Testis (tissue), 5 donors: ENCODE measurements at places on chromosomes 3 and 15.

DNA sequence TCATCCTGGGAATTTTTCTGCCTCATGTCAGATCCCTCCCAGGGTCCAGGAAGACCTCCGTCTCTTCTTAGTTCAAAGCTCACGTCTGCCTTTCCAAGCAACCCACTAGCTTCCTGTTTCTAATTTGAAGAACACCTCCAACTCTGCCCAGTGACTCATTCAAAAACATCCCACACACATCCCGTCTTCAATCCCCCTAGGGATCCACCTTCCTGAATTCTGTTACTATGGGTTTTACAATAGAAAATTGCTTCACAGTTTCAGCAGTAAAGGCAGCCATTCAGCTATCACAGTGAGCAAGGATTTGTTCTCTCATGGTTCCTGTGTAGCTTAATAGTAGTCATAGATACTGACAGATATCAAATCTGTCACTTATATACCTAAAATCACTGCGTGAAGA is 308.3 kb upstream of the CCDC54 start:
- DNase-seq = no peak

DNA sequence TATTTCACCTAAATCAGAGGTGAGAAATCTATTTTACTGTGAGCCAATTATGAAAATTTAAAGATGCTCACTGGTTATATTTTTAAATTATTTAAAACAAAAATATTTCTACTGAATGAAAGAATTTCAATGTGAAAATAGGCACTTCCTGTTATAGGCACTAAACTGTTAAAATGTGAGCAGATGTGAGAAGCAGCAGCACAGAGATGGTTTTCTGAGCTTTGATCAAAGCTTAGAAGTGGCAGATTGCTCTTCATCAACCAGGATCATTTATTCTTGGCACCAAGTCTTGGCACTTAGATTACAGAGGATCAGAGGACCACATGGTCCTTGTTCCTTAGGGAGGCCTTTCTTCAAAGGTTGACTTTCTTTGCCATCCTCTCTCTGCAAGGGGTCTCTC is 18.0 kb upstream of the TSC22D2 start:
- DNase-seq = no peak

GRCh38 chr3:196378146-196378841 is 40.1 kb upstream of the TM4SF19 start:
- DNase-seq = no peak

- DNase-seq = no peak
Measured at GRCh38 chr15:38562278-38562677, 2.3 kb downstream of the RASGRP1 start.

- DNase-seq = no peak
Measured at GRCh38 chr3:73030073-73030597, 31.3 kb upstream of the EBLN2 start.

- DNase-seq = no peak
Measured at GRCh38 chr3:134955874-134956273, 160.8 kb downstream of the EPHB1 start.

- DNase-seq = peak; percentile 27
Measured at GRCh38 chr15:96064351-96064756, 266.1 kb upstream of the NR2F2 start.

GRCh38 chr15:90607361-90607760 is 77.6 kb downstream of the CRTC3 start:
- no peak for DNase-seq

- no peak for DNase-seq
Measured at GRCh38 chr3:13332158-13332557, 88.0 kb downstream of the NUP210 start.

DNA sequence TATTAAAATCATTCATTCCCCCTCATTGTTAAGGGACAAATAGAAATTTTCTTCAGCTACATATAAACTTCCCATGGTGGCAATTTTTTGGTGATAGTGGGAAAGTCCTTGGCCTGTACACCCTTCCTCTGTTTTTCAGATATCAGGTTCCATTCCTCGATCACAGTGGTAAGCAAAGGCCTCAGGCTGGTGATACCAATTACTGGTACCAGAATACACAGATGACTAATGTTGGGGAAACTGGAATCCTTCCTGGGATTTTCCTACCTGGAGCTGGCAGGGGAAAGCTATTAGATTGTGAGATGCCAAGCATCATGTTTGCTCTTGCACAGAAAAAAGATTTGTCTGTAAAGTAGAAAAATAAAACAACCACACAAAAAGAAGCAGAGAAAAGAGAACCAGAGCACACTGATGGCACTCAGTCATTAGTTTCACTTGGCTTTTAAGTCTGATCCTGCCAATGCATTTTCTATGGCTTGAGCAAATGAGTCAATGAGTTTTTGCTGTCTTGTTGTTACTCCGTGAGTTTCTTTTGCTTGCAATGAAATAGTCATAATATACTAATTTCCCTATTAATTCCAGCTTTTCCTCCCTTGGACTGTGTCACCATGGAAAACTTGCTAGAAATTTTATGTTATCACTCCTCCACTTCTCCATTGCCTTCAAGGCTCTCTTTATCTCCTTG is 795.0 kb downstream of the ROBO1 start:
- no peak for DNase-seq

DNA sequence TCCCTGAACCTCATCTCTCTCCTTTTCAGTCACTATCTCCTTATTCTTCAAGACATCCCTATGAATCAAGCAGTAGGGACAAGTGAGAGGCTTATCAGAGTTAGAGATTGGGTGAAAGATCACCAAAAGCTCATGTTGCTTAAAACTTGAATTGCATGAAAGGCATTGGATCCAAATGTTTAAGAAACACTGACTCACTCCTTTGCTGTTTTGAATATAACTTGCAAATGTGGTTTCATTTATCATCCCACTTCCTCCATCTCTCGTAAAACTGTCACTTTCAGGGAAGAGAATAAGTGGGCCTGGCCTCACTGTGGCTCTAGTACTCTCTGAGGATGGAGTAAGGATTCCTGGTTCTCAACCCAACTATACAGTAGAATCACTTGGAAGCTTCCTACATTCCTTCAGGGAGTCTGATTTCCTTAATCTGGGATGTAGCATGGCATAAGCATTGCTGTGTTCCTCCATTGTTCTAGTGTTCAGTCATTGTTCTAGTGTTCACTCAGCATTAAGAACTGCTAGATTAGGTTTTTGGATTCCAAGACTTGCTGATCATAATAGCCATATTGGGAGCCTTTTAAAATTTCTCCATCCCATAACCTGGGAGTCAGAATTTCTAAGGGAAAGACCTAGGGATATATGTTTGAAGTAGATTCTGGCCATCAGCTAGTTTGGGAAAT is 171.8 kb downstream of the TMEM108 start:
- DNase-seq = no peak

- DNase-seq = no peak
Measured at GRCh38 chr3:140089403-140090072, 154.6 kb downstream of the CLSTN2 start.

DNA sequence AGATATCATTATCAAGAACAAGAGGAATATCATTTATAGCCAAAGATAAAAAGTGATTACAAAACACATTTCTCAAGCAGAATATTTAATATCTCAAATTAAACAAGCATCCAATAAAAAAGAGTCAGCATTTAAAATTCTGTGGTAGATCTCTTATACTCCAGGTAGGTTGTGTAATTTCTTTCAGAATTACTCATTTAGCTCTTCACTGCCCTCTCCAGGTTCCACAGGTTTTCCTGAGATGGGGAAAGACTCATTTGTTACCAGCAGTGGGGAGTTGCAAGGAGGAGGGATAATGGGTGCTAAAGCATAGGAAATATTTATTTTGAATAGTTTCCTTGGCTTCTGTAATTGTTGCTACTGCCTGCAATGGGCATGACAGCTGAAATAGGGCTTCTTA is 83.1 kb upstream of the RASGRP1 start:
- DNase-seq = no peak

- no peak for DNase-seq
Measured at GRCh38 chr3:146404436-146404835, 64.9 kb downstream of the PLSCR2 start.

- no peak for DNase-seq
Measured at GRCh38 chr3:105982207-105982606, 113.4 kb upstream of the CBLB start.

- no peak for DNase-seq
Measured at GRCh38 chr3:157611536-157612076, 108.4 kb upstream of the VEPH1 start.

GRCh38 chr15:74519311-74519710 is 21.7 kb upstream of the ARID3B start:
- DNase-seq = no peak

- no peak for DNase-seq
Measured at GRCh38 chr15:36332301-36332700, 247.1 kb upstream of the CDIN1 start.

DNA sequence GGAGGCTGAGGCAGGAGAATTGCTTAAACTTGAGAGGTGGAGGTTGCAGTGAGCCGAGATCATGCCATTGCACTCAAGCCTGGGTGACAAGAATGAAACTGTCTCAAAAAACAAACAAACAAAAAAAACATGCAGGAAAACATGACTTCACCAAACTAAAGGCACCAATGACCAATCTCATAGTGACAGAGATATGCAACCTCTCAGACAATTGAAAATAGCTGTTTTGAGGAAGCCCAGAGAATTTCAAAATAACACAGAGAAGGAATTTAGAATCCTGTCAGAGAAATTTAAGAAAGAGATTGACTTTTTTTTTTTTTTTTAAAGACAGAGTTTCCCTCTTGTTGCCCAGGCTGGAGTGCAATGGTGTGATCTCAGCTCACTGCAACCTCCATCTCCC is 26.1 kb downstream of the NCBP2 start:
- DNase-seq = no peak

- DNase-seq = no peak
Measured at GRCh38 chr3:87197531-87197930, 29.6 kb upstream of the CHMP2B start.

- DNase-seq = no peak
Measured at GRCh38 chr3:148360051-148360450, 337.7 kb upstream of the AGTR1 start.

GRCh38 chr15:99925661-99926461 is 192.6 kb upstream of the LYSMD4 start:
- peak; percentile 46 for DNase-seq

GRCh38 chr3:95172164-95172943 is 1109.5 kb downstream of the NSUN3 start:
- DNase-seq = no peak
